ENCODE measurements at places on chromosomes 5 and 9.

GRCh38 chr5:151683986-151684588, 2.6 kb downstream of the SPARC start:
- DNase-seq = no peak

- DNase-seq = no peak
Observed at GRCh38 chr5:93006915-93007314, 574.1 kb downstream of the NR2F1-AS1 start.

- DNase-seq = no peak
Observed at GRCh38 chr9:84386753-84387152, 46.2 kb upstream of the SLC28A3 start.

- DNase-seq = no peak
Observed at GRCh38 chr5:14450018-14450524, 131.5 kb upstream of the OTULINL start.

DNA sequence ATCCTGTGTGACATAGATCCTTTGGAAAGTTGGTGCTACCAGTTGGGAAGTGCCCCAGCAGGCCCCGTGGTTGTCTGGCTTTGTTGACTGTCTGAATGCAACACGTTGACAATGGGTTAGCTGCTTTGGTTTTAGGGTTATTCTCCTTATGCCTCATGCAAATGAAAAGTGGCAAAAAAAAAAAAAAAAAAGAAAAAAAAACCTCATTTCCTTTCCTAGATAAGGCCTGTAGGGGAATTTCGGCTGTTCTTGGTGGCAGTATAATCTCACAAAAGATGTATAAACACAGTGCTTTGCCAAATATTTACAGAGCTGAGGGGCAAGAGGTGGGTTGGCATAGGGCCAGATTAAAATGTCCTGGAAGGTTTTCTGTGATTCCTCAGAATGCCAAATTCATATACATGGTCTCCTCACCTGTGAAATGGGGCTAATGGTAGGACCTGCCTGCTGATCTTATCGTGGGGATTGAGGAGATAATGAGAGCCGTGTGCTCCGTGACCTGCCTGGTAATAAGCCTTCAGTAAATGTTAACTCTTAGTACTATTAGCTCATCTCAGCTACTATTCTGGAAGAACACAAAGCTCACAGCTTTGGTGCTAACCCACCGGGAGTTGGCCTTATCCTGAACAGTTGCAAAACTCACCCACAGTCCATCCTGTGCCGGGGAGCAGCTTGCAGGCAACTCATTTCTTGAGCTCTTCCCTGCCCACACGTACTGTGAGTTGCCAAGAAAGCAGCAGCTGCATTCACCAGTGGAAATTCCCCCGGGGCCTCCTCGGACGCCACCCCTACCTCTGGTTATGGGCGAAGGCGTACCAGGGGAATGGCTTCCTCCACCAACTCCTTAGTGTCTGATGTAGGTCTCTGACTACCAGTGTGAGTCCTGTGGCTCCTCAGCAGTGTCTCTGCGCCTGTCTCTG, 220.3 kb downstream of the NR3C1 start:
- peak; percentile 47 for DNase-seq

- DNase-seq = no peak
Observed at GRCh38 chr9:111110805-111111204, 72.5 kb upstream of the LPAR1 start.
